H1 (cell line): ENCODE measurements at places on chromosomes 2 and 18. TPM values are rescaled to one million over a fixed set of nuclear protein-coding genes. Genes with fewer than 3 reads are reported as not detected.

CCDC102B gene
- total RNA-seq: 0.78 and 0.80 TPM in 2 replicates

DNAH7 gene
- total RNA-seq: 0.07 and 0.21 TPM in 2 replicates

GKN1 gene
- total RNA-seq: not detected in 2 replicates

COL5A2 gene
- 22.8 and 24.2 TPM in 2 replicates for total RNA-seq

GALR1 gene
- total RNA-seq: 0.98 and 1.6 TPM in 2 replicates

MYL12B gene
- total RNA-seq: 164 and 174 TPM in 2 replicates

RIT2 gene
- total RNA-seq: 2.5 and 3.2 TPM in 2 replicates

TBR1 gene
- total RNA-seq: not detected in 2 replicates

FAP gene
- total RNA-seq: not detected in 2 replicates

SH3RF3 gene
- total RNA-seq: 0.42 and 0.65 TPM in 2 replicates

MAPRE3 gene
- 6.6 and 7.5 TPM in 2 replicates for total RNA-seq

RPRM gene
- 16.2 and 16.3 TPM in 2 replicates for total RNA-seq

FRZB gene
- total RNA-seq: 4.6 and 4.7 TPM in 2 replicates

ZBTB7C gene
- total RNA-seq: 0.23 and 0.45 TPM in 2 replicates

ZC3H6 gene
- 6.9 and 7.3 TPM in 2 replicates for total RNA-seq

ELOA2 gene
- total RNA-seq: not detected in 2 replicates

TMEM247 gene
- total RNA-seq: not detected in 2 replicates

RALBP1 gene
- 64.7 and 67.8 TPM in 2 replicates for total RNA-seq

PKDCC gene
- 48.0 and 49.9 TPM in 2 replicates for total RNA-seq

TEKT4 gene
- total RNA-seq: not detected in 2 replicates

ANTXR1 gene
- total RNA-seq: 44.3 and 45.9 TPM in 2 replicates

SESTD1 gene
- 49.6 and 52.8 TPM in 2 replicates for total RNA-seq

STEAP3 gene
- 21.7 and 22.2 TPM in 2 replicates for total RNA-seq

ARID5A gene
- 4.4 and 5.3 TPM in 2 replicates for total RNA-seq

CYP26B1 gene
- 0.36 and 0.69 TPM in 2 replicates for total RNA-seq

INHA gene
- total RNA-seq: 0.65 and 0.73 TPM in 2 replicates

ALPP gene
- 0.15 TPM in 1 of 2 replicates, not detected in the other for total RNA-seq

ACVR2A gene
- 15.0 and 18.1 TPM in 2 replicates for total RNA-seq

CCDC178 gene
- not detected in 2 replicates for total RNA-seq

TSPYL6 gene
- not detected in 2 replicates for total RNA-seq

FIGN gene
- 21.5 and 22.8 TPM in 2 replicates for total RNA-seq

APOB gene
- total RNA-seq: 0.52 and 0.61 TPM in 2 replicates

GATA6 gene
- 0.09 and 0.25 TPM in 2 replicates for total RNA-seq

DPP10 gene
- total RNA-seq: 5.4 and 7.2 TPM in 2 replicates

TRAPPC8 gene
- 43.6 and 49.9 TPM in 2 replicates for total RNA-seq

LOXHD1 gene
- total RNA-seq: not detected in 2 replicates

TEX44 gene
- total RNA-seq: not detected in 2 replicates

ZNF638 gene
- total RNA-seq: 143 and 144 TPM in 2 replicates

SGPP2 gene
- total RNA-seq: not detected in 2 replicates

GNAL gene
- 18.2 and 18.3 TPM in 2 replicates for total RNA-seq

UGT1A8 gene
- not detected in 2 replicates for total RNA-seq

PAX8 gene
- not detected in 2 replicates for total RNA-seq

LONRF2 gene
- 0.42 and 0.74 TPM in 2 replicates for total RNA-seq
